ENCODE measurements at places on chromosomes 3 and 15.

DNA sequence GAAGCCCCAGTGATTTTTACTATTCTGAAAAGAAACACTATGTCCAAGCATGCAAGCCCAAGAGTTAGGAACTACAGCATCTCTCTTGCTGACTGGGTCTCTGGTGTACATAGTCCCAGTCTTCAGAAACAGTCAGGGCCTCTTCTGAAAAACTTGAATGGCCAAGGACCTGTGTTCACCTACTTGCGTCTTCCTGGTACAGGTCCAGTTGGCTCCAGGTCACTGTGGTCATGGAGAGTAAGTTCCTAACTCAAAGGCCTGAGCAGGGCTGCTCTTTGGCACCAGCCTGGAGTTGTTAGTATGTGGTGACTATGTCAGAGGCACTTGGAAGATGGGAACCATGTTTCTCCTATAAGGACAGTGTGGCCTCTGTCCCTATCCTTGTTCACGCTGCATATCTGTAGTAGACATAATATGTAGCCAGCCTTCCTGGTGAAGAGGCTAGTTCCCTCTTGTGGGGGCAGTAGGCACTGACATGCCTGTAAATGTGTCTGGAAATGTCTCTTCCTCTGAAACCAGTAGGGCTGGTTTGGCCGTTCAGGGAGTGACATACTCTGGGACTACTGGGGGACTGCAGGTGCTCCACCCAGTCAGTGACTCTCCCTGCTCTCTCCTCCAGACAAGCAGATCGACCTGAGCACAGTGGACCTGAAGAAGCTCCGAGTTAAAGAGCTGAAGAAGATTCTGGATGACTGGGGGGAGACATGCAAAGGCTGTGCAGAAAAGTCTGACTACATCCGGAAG is 2.6 kb upstream of the RBM15B start:
- DNase-seq = no peak

DNA sequence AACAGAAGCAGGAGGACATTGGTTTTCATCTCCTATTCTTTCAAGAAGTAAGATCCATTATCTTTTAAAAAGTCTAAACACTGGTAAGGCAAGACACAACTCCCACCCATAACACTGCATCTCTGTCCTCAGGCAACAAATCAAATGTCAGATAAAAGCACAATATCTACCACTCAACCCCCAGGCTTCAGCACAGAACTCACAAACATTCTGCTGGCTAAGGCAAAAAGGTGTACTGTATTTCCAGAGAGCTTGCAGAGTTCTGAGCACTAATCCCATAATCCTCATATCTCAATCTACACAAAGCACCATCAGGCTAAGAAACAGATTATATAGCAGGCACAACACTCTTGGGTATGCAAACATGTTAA is 20.9 kb downstream of the RAF1 start:
- no peak for DNase-seq

DNA sequence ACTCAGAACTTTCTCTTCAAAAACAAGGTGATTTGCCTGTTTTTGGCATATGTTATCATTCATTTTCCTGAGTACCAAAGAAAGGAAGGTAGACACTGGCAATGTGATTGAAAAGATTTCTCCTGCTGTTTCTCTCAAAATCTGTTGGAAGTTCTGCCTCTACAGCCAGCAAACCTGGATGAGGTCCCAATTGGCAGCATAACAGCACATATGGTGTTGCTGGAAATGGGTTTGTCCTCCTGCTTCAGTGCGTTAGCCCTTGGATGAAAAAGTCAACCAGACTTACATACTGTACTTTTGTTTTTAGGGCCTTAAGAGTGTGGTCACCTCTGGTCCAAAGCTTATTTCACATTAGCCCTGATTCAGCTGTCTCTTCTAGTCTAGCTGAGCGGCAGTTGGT is 237.6 kb upstream of the MME start:
- DNase-seq = no peak

GRCh38 chr3:35394905-35395304 is 244.4 kb upstream of the ARPP21 start:
- DNase-seq = no peak

DNA sequence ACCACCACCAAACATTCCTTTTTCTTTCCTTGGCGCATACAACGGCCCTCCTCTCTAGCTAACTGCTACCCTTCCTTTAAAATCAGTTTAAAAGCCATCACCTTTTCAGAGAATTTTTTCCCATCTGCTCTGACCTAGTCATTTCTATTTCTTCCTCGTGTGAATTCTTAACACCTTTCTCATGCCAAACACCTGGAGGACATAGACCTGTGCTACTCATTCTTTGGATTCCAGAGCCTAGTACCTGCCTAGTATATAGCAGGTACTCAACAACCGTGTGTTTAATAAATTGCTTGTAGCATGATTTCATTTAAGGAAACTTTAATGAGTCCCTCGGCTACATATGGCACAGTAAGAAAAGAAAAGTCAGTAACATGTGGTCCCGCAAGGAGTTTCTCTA is 2.0 kb upstream of the TPM1 start:
- no peak for DNase-seq

GRCh38 chr3:68893600-68894239 is 38.6 kb downstream of the TAFA4 start:
- no peak for DNase-seq

DNA sequence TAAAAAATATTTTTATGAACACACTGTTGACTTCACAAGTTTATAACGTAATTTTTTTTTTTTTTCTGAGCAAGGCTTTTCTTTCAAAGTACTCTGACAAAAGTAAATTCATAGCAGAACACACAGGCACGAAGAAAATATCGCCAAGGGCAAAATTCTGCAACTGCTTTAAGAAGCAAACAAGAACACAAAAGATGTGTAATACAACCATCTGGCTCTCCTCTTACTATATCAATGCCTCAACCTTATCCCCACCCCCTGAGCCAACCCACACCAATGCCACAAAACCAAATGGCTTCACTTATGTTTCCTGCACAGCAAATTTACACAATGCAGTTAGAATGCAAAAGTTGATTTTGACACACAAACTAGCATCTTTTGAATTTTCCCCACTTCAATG is 274.2 kb downstream of the FOXP1 start:
- DNase-seq = no peak

DNA sequence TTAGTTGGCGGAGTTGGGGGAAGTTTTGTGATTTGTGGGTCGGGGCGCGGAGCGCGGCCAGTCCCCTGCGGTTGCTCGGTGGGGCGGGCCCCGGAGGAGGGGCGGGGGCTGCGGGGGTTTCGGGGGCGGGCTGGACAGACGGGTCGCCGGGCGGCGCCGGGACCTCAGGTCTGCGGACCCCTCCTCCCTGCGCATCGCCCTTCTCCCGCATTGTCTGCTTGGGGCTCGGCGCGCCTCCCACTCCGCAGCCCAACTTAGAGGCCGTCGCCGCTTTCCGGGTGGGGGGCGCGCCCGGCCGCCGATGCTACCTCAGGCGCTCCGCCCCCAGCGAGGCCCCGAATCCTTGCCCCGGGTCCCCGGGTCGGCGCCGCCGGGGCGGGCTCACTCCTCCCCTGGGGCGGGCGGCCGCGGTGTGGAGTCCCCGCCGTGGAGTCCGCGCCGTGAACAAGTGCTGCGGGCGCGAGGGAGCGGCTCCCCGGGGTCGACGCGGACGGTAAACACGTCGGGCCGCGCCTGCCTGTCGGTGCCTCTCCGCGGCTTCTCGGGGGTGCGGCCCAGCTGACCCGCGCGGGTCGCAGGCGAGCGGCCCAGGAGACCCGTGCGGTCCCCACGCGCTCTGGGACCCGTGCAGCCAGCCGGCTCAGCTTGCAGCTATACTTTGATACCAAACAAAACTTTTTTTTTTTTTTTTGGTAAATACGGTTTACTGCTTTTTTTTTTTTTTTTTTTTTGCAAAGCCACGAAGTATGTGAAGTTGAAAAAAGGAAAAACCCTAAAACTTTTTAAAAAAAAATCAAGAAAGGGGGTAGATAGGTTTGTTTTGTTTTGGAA is 624 bp downstream of the AKAP13 start:
- peak; percentile 26 for DNase-seq

- no peak for DNase-seq
Measured at GRCh38 chr15:51658664-51659063, 22.6 kb upstream of the SCG3 start.

DNA sequence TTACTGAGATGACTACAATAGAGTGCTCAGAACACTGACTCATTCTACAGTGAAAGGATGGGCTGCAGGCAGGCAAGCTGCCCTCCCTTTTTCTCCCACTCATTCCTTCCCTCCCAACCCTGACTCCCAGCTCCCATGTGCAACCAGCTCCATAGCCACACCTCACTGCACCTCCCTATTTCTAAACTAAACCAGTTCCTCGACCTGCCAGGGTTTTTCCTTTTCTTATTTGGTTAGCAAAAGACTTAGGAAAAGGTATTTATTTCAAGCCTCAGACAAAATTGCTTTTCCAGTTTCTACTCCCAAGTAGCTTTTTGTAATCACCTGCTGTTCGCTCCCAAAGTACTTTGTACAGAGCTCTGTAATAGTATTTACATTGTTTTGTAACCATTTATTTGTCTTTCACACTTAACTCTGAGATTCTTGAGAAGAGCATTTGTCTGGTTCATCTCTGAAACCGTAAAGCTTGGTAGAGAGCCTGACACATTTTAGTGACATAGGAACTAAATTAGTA is 2.2 kb downstream of the AADAC start:
- DNase-seq = no peak

DNA sequence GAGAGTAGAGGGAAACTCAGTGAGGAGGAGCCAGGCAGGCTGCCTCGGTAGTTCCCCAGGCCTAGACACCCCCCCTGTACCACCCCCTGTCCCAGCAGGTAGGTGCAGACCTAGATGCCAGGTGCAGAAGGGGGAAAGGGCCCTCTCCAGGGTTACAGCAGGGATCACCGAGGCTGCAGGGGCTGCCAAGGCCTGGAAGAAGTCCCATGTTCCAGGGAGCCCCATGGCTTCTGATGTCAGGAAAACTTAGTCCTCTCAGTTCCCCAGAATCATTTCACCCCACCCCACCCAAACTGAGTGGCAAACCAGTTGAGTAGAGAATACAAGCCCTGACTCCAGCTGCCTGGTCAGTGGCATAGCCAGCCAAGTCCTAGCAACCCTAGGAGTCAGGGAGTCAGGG is 7.4 kb upstream of the SEMA3B start:
- DNase-seq = no peak

DNA sequence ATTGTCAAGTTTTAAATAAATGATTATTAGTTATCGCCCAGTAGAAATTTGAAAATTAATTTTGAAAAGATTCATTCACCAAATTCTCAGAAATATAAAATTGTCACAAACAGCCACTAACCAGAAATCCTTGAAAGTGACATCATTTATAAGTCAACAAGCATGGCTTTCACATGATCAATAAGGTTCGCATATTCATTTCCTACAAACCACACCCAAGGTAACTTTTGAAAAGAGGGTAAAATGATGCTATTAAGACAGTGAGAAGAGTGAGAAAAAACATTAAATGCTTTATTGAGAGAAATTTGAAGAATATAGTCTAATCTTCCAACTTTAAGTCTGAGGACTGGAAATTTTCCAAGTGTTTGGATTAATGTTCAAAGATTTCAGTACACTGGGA is 263.6 kb upstream of the ALCAM start:
- DNase-seq = no peak

GRCh38 chr3:11131371-11131770 is 22.9 kb upstream of the HRH1 start:
- no peak for DNase-seq

GRCh38 chr15:75195122-75195765 is 6.4 kb upstream of the C15orf39 start:
- no peak for DNase-seq
